ENCODE measurements at places on chromosomes 4 and X.

- DNase-seq = no peak
Measured at GRCh38 chrX:5145957-5146356, 1082.7 kb downstream of the NLGN4X start.

- no peak for DNase-seq
Measured at GRCh38 chr4:168304744-168305459, 13.7 kb downstream of the DDX60 start.

DNA sequence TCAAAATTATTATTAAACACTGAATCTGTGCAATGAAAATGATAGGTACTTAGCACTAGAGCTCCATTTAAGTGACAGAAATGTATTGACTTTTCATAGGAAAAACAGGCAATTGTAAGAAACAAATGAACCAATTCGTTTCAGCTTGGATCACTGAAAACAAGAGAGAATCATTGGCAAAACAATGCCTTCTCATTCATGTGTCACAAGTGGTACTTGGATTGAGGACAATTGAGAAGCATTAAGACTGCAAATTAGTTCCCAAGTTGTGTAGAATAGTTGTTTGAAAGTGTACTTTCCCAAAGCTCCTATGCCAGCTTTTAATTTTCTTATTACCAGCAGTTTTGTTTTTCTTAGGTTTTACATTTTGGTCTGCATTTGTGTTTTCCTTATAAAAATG, 20.6 kb downstream of the CNKSR2 start:
- DNase-seq = no peak

DNA sequence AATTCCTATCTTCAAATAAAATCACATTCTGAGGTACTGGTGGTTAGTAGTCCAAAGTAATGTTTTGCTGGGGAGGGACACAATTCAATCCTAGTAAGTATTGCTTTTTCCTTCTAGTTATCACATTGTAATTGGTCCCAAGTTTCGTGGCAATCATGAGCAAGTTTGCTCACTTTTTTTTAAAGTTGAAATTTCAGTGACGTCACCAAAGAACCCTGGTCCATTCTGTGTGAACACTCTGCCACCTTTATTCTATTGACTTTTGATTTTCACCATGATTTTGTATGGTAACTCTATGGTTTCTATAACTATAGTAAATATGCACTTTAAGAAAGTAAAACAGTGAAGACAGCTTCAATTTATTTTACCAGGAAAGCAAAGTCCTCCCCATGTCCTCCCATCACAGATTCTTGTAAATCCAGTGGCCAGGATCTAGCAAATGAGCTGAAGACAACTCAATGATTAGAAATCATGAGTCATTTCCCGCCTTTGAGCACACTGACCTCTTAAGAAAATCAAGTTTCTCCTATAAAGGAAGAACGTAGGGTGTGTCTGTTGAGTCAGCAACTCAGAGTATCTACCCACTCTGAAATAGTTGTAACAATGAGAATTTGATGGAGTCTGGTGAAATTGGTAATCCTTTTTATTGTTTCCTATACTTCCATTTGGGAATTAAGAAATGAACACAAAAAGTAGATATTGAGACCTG, 1306.6 kb upstream of the PABPC4L start:
- peak; percentile 4 for DNase-seq

DNA sequence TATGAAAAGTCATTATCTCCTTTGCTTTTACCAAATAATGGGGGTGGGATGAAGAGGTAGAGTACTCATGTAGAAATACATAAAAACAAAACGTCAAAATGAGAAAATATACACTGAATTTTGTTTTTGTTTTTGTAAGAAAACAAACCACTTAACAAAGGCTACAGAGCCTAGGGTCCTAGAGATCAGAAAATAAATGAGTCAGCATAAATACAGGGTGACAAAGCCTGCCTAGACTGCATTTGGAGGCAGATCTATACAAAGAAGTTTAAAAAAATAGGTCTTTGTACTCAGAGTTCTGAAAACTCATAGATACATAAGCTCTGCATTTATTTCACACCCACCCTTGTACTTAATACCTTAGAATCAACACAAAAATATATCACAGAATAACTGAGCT, 52.4 kb downstream of the MTMR8 start:
- DNase-seq = no peak

GRCh38 chrX:119692191-119693039, 553 bp downstream of the SEPTIN6 start:
- DNase-seq = peak; percentile 70

- DNase-seq = peak; percentile 75
Measured at GRCh38 chrX:56066016-56066415, 166.1 kb upstream of the KLF8 start.

DNA sequence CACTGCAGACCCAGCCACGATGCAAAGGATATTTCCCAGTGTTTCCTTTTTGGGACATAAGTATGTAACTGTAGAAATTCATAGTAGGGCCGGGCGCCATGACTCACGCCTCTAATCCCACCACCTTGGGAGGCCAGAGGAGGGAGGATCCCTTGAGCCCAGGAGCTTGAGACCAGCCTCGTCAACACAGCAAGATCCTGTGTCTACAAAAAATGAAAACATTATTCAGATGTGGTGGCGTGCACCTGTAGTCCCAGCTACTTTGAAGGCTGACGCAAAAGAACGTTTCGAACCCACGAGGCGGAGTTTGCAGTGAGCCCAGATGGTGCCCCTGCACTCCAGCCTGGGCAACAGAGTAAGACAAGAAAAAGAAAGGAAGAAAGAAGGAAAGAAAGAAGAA, 49.2 kb downstream of the CRLF2 start:
- DNase-seq = no peak

DNA sequence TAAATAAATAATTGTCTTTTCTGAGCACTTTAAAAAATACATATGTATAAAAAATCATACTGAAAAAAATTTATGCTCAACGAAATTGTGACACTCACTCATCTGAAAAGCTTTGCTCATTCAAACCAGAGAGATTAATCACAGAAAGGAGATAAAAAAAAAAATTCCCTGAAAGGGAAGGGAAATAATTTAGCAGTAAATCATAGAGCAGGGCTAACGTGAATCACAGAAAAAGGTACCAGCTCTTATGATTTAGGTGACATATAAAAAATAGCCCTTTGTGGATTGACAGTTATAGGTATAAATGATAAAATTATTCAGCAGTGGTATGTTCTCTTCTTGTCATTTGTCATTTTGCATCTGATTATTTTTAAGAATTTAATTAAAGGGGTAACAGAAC, 552.7 kb upstream of the TENM3 start:
- DNase-seq = no peak

DNA sequence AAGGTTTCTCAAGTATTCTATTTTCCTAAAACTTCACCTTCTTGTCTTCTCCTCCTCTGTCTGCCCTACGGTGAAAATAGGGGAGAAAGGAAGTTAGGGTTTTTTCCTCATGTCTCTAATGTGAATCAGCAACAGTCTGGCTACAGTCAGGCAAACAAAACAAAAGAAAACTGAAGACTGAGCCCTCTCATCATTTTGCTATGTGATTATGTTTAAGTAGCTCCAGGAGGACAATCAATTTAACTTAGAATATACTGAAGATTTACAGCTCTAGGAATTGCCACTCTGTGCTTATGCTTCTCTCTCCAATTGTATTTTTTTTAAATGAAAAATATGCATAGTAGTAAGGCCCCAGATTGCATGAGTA, 316.2 kb downstream of the GPAT3 start:
- no peak for DNase-seq

DNA sequence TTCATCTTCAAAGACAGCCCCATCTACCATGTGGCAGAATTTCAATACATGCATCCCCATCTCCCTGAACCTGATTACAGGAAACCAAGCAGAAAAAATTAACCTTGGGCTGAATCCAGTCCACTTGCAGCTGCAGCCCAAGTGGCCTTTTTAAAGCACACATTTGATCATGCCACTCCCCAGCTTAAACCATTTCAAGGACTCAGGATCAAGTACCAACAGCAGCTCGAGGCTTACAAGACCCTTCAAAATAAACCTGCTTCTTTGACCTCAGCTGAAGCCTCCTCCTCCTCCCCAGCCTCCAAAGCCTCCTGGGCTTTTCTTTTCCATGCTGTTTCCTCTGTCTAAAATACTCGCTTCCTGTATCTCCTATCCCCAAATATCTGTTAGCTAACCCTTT, 50.7 kb upstream of the KIT start:
- DNase-seq = no peak

GRCh38 chr4:2712261-2712842, 43.8 kb downstream of the TNIP2 start:
- no peak for DNase-seq

DNA sequence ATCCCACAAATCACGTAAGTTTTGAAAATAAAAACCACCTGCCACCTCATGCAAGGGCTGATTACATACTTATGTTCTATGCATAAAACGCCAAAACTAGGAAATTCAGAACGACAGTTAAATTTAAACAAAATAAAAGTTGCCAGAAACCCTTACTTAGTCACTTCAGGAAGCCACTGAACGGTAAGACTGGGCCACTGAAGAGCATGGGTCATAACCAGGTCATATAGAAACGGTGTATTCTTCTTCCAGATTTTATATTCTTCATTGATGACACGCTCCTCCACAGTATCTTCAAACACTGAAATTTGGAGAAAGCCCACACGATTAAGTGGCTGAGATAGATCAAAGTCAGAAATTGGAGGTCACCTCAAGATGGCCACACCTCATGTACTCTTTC, 1.2 kb downstream of the RBBP7 start:
- peak; percentile 7 for DNase-seq

- DNase-seq = no peak
Measured at GRCh38 chr4:105414316-105414715, 59.5 kb downstream of the PPA2 start.

DNA sequence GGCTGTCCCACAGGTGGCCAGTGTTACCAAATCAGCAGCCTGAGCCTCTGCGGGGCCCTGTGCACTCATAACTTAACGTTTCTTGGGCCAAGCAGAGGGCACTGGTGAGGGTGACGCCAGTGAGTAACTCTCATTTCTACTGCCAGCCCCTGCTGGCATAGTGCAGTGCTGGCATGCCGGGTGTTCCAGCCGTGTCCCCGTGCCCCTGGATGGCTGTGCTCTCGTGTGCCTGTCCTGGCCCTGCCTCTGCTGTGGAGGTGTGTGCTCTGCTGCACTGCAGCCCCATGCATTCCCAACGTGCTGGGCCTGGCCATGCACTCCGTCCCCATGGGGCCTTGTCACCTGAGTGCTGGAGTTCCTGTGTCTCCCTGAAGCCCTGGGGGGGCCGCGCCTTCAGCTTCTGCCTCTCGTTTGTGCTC, 14.7 kb downstream of the TBC1D14 start:
- no peak for DNase-seq

- no peak for DNase-seq
Measured at GRCh38 chr4:110381784-110382183, 94.2 kb upstream of the ENPEP start.

DNA sequence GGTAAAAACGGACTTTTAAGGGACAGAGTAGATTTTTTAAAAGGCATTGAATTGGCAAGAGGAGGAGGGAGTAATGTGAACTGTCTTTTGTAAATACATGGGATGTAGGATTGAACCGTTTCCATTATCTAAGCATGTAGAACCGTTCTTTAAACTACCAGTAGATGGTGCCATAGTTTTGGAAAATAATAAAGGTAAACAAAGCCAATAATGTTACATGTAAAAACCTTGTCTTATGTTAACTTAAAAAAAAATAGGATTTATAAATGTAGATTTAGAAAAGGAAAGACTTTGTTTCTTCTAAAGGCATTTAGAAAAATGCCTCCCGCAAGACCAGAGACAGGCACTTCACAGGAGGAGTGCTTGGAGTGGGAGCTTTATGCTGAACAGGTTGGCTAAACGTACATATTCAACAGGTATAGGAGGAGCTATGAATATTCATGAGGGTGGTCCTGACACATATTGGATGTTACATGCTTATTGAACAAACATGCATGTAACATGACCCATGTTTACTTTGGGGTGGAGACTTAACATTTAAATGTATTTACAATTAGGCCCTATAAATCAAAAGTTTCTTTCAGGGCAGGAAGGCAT, 45.5 kb upstream of the FAM241A start:
- DNase-seq = peak; percentile 23

DNA sequence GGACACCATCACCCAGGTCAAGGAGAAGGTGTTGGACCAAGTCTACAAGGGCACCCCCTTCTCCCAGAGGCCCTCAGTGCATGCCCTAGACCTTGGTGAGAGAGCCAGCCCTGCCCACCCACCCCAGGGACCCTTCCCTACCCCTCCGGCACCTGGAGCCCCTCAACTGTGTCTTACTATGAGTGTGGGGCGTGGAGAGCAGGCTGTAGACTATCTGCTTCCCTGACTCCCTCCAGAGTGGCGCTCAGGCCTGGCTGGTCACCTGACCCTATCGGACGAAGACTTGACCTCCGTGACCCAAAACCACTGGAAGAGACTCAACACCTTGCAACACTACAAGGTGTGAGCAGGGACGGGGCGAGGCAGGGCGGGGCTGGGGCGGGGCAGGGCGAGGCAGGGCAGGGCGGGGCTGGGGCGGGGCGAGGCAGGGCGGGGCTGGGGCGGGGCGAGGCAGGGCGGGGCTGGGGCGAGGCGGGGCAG, 4.7 kb upstream of the SRPK3 start:
- peak; percentile 25 for DNase-seq

DNA sequence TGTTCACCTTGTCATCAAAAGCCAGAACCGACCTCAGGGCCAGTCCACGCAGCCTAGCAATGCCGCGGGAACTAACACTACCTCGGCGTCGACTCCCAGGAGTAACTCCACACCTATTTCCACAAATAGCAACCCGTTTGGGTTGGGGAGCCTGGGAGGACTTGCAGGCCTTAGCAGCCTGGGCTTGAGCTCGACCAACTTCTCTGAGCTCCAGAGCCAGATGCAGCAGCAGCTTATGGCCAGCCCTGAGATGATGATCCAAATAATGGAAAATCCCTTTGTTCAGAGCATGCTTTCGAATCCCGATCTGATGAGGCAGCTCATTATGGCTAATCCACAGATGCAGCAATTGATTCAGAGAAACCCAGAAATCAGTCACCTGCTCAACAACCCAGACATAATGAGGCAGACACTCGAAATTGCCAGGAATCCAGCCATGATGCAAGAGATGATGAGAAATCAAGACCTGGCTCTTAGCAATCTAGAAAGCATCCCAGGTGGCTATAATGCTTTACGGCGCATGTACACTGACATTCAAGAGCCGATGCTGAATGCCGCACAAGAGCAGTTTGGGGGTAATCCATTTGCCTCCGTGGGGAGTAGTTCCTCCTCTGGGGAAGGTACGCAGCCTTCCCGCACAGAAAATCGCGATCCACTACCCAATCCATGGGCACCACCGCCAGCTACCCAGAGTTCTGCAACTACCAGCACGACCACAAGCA, 898 bp downstream of the UBQLN2 start:
- DNase-seq = peak; percentile 34

GRCh38 chrX:110851780-110852179, 56.2 kb upstream of the CHRDL1 start:
- peak; percentile 13 for DNase-seq

Measured in RPMI8226 (cell line).